CD4-positive, alpha-beta T cell (primary cell): ENCODE measurements at places on chromosomes 7 and 10.

- no peak for DNase-seq
Measured at GRCh38 chr10:74439213-74439612, 288.2 kb downstream of the ADK start.

DNA sequence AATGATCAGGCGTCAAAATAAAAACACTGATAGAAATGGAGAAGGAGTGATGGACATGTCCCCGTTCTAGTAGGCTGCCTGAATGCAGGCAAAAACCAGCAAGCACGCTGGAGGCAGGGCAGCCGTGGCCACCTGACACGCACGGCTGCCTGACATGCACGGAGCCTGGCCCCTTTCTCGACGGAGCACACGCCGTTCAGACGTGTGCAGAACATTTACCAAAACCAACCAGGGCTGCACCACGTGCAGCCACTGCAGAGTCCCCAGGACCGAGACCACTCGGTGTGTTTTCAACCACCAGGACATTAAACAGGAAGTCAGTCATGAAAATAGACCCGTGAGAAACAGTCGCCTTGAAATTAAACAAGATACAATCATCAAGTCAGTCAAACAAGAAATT, 61.9 kb upstream of the NKX6-2 start:
- no peak for DNase-seq

DNA sequence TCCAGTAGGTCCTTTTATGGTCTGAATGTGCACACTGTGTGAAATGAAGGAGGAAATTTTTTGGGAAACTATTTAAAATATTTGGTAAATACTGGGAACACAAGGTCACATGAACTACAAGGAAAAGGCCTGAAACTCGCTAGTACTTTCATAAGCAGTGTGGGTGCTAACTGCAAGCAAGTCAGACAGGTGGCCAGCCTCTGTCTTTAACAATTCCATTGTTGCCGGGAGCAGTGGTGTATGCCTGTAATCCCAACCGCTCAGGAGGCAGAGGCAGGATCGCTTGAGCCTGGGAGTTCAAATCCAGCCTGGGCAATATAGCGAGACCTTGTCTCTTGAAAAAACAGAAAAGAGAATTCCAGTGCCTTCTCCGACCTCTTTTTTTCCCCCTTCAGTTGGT, 37.5 kb downstream of the SMURF1 start:
- no peak for DNase-seq

DNA sequence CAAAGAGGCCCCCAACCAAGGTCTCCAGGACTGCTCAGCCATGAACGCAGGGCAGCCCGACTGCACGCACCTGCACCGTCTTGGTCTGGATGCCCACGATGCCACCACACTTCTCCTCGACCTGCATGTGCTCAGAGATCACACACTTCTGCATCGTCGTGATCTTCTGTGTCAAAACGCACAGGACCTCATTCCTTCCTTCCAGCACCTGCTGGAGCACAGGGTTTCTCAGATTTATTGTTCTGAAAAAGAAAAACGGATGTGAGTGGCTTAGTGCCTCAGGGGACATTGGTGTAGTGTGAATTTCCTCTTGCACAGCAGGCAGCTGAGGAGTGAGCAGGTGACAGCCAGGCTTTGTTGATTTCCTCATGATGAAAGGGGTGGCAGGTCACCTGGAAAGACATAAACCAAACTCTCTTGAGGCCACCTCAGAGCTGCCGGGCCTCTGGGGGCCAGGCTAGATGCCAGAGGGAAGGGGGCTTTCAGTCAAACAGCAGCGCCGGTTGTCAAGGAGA, 38.2 kb downstream of the GSDME start:
- DNase-seq: no peak

DNA sequence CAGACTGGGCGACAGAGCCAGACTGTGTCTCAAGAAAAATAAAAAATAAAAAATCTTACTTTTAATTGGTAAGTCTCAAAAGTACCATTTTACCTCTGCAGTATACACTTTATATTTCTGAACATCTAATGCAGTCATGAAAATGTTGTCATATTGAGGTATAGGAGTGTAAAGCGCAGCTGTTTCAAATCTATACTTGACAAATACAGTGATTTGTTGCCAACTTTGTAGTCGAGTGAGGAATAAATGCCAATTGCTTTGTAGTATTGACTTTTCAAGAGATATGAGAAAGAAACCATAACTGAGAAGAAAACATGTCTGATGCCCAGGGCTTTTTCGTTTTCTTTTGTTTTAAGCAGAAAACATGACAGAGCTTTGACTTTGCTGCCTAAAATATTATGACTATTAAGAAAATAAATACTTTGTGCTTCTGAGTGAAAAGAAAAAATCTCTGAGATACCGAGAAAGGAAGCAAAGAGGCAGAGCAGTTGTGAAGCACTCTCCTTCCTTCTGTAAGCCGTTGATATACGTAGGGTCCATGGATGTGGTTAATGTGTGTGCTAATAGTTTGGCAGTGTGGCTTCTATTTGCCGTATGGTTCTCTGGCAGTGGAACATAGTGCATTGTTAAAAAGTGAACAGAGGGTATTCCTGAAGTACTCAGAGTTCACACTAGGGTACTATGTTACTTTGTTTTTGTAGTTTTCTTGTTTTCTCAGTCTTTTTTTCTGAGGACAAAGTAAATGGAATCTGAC, 38.2 kb downstream of the AVL9 start:
- DNase-seq: no peak

GRCh38 chr7:80216996-80217842, 82.6 kb downstream of the GNAI1 start:
- DNase-seq: no peak

- DNase-seq: no peak
Measured at GRCh38 chr7:33959676-33960075, 54.3 kb downstream of the BMPER start.

DNA sequence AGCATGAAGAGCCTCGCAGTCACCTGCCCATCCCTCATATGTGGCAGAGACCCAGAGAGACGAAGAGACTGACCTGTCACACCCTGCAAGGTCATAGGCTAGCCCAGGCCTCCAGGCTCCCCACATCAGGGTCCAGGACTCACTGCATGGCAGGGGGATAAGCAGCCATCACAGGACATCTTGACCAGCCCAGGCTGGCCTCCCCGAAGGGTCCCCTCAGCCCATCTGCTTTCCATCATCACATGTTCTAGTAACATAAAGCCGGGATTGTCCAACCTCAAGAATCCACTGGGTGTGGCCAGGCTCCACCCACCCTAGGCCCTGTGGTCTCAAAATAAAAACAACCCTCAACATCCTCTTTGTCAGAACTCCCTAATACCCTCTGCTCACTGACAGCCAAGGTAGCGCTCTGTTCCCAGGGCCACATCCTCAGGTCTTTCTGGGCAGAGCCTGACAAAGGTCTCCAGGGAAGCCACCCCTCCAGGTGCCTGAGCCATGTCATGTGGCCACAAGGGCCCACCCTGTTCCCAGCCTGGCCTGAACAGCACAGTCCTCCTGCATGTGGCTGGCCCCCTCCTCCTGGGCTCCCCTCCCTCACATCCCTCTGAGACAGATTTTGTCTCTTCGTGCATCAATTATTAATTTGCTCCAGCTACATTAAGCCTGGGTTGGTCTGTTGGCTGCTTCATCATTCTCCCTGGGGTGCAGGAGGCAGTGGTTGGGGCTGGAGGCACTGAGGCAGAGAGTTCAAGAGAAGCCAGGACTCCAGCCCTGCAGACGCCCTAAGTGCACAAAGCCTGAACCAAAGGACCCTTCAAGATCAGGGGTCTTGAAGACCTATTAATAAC, 131.8 kb upstream of the UNC5B start:
- DNase-seq: no peak

GRCh38 chr7:124033095-124033806, 384 bp upstream of the TMEM229A start:
- DNase-seq: no peak

GRCh38 chr7:27094304-27095049, 1.3 kb downstream of the HOXA1 start:
- DNase-seq: no peak

DNA sequence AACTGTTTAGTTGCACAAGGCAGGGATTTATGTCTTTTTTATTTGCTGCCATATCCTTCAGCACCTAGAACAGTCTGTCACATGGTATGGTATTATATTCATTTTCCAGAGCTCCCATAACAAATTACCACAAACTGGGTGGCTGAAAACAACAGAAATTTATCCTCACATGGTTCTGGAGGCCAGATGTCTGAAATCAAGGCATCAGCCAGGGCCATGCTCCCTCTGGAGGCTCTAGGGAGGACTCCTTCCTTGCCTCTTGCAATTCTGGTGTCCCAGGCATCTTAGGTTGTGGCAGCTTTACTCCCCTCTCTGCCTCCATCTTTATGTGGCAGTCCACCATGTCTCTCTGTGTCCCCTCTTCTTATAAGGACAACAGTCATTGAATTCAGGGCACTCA, 43.1 kb downstream of the MET start:
- no peak for DNase-seq

GRCh38 chr7:130887957-130888371, 154.0 kb upstream of the KLF14 start:
- DNase-seq: no peak

DNA sequence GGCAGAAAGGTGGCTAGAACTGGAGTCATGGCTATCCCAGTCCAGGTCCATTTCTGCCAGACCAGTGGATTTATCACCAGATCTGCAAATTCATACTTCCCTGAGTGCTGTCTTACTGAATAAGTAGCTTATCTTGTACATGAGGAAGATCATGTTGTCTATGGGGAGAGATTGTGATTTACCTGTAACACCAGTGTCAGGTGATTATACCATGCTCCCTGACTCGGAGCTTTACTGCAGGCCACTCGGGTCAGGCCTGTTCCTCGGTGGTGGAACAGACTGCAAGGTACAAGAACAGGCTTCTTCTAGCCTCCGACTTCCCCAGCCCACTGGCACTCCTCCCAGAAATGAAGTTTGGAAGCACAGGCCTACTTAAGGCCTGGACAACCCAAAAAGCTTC, 42.6 kb upstream of the DLG5 start:
- no peak for DNase-seq

GRCh38 chr7:111789870-111790269, 227.6 kb upstream of the IMMP2L start:
- no peak for DNase-seq

DNA sequence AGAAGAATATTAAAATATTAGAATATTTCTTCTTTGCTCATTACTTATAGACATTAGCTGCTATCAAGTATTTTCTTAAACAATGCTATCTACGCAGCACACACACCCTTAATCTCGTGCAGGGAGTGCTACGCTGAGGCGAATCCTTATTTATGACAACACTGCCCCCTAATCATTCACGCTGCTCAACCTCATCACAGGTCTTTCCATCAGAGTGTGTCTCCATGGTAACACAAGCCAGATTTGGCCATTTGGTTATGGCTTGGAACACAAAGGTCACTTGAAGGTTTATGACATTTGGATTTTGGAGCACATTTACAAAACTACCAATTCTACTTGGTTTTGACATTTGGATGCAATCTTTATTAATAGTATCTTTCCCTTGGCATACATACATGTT, 45.4 kb upstream of the MYO3A start:
- DNase-seq: no peak

- DNase-seq: no peak
Measured at GRCh38 chr7:150686030-150686631, 625 bp downstream of the GIMAP2 start.
